ENCODE measurements at places on chromosomes 1 and 21. TPM values are rescaled to one million over a fixed set of nuclear protein-coding genes. Genes with fewer than 3 reads are reported as not detected.

OPRD1 gene
- not detected for total RNA-seq

RPE65 gene
- total RNA-seq = not detected

- DNase-seq = no peak
Measured at GRCh38 chr21:29121759-29122158, 8.7 kb upstream of the MAP3K7CL start.

DNA sequence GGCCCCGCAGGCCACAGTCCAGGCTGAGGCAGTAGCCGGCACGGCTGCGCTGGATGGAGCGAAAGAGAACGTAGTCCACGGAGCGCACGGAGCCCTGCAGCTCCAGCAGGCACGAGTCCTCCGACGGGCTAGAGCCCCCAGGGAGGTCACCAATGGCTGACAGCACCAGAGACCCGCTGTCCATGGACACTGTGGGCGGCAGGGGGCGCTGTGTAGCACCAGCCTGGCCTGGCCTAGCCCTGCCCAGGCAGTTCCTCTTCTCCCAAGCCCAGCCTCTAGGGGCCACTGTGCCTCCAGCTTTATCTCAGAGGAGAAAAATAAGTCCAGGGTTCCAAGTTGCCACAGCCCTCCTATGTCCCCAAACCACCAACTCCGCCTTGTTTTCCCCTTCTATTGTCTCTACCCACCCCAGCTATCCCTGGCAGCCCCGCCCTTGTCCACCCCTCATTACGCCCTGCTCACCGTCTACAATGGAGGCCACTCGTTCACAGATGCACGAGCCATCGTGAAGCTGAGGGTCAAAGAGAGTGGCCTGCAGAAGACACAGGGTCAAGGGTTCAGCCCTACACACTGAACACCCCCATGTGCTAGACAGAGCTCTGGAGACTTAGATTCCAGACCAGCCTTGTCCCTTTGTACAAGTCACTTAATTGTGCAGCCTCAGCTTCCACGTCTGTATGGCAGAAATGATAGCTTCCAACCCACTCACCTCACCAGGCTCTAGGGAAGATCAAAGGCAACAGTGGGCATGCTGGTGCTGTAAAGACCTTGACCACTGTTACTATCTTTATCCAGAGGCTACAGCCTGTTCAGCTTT, 4.4 kb downstream of the ENTREP3 start:
- peak; percentile 96 for DNase-seq

Data from liver (tissue), 10 donors.